Activated CD4-positive, alpha-beta T cell treated with anti-CD3 and anti-CD28 coated beads, Interleukin-2, Interleukin-4, amounts not matched to agents 100 ng/mL and 50 ng/mL, durations not matched to agents 16 hours and 8 hours (primary cell): ENCODE measurements at places on chromosomes 6 and 20.

- no peak for DNase-seq
These were observed 27.8 kb upstream of the SRPK1 start for GRCh38 chr6:35948725-35949124.

DNA sequence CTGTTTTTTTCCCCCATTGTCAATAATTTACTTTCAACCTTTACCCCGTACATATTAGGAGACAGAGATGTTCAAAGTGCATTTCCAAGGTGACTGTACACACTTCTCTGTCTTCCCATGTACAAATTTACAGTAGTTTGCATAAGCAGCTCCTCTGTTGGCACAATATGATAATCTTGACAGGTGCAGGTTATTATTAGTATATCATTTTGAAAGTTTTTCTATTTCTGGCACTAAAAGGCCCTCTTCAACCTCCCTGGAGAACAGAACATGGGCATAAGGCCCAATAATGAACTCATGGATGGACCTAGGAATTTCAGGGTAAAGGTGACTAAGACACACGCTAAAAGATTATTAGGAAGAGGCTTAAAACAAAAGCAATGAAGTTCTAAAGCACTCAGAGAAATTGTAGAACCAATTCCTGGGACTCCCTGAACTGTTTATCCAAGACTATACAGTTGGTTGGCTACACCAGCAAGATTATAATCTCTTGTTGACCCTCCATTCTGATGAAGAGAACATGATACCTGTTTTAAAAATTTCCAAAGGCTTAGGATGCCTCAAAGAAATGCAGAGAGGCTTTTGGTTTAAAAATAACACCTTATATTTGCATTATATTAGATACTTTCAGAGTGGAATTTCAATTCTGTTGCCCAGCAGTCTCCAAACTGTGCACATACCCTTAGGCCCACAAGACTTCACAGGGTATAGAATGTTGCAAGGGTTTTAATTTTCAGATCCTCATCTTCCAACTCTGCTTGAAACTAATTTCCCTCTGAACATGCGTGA is 1.1 kb downstream of the AIG1 start:
- DNase-seq, result no peak

DNA sequence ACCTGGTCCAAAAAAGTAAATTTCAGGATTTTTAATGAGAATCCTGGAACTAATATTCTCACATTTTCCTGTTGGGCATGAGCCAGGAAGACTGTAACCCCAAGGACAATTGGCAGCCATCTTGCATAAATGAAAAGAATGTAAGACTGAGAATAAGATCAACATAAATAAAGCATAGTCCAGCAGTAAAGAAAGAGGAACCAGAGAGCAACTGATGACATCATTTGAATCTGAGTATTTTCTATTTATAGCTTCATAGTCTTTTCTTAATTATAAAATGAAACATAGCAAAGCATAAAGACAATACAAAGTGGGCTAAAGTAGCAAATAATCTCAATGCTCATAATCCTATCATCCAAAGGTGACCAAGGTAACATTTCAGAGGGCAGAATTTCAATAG is 26.6 kb upstream of the FBXL4 start:
- DNase-seq, result no peak

DNA sequence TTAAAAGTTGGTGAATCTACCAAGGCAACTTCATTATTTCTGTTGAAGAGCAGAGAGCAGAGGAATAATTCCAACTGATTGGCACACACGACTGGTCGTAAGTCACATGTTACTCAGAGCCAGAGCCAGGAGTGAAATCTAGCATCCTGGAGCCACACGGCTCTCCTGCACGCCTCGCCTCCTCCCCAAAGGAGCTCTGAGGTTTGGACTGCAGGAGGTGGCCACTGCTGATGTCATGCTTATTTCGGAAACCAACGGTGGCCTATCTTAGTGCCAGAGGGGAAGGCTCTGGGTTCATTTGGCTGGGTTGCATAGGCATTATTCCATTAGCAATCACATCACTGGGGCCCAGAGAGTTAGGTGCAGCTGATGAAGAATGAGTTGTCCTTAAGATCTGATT is 123.5 kb upstream of the RALGAPA2 start:
- DNase-seq, result no peak

GRCh38 chr6:157410045-157410444 is 29.1 kb downstream of the ZDHHC14 start:
- DNase-seq, result no peak

GRCh38 chr6:16292942-16293341 is 54.6 kb downstream of the GMPR start:
- no peak for DNase-seq

- DNase-seq, result no peak
These were observed 20.5 kb downstream of the XRN2 start for GRCh38 chr20:21323640-21324039.

GRCh38 chr6:30399390-30400058 is 54.6 kb downstream of the RPP21 start:
- DNase-seq, result no peak

GRCh38 chr6:159125014-159125609 is 44.1 kb upstream of the FNDC1 start:
- DNase-seq, result no peak

GRCh38 chr6:125259354-125259736 is 42.4 kb downstream of the HDDC2 start:
- no peak for DNase-seq

- no peak for DNase-seq
These were observed 34.7 kb upstream of the TGM2 start for GRCh38 chr20:38199501-38200390.

GRCh38 chr6:4352322-4352669 is 216.9 kb upstream of the ECI2 start:
- no peak for DNase-seq

DNA sequence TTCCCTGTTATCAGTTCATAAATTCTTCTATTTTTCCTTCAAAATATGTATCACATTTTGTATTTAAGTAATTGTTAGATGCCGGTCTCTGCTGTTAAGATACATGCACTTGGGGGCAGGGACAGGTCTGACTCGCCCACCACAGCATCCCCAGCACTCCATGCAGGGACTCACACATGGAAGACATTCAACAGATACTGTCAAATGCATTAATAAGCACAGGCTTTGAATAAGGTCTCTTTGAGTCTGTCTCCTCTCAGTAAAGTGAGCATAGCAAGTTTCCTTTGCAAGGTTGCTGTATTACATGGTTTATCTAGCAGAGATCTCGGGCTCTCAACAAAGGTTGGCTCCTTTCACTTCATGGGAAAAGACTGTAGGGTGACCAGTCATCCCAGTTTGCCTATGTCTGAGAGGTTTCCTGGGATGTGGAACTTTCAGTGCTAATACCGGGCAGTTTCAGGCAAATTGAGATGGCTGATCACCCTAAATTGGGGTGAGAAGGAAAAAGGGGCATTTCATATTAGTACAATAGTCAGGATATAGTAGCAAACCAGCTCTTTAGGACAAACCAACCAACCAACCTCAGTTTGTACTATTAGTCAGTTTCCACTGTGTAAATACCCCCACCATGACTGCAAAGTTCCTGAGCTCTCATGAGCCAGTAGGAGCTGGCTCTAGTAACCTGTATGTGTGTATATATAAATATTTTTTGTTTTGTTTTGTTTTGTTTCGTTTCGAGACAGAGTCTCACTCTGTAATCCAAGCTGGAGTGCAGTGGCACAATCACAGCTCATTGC is 15.0 kb downstream of the JPH2 start:
- DNase-seq, result no peak

DNA sequence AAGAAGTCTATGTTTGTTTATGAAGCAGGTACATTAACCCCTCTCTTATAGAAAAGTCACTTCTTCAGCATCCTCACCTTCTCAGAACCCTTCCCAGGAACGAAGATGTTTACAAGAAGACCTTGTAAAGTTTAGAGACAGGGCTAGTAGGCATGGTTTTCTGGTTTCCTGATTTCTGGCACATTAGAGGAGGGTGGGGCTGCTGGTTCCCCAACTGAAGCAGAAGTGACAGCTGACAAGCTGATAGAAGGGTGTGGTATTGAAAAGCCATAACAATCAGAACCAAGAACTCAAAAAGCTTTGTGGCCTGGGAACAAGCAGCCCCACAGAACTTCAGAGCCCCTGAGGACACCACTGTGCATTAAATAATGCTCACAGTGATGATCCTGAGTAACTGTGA is 91.2 kb downstream of the RTN4IP1 start:
- no peak for DNase-seq

DNA sequence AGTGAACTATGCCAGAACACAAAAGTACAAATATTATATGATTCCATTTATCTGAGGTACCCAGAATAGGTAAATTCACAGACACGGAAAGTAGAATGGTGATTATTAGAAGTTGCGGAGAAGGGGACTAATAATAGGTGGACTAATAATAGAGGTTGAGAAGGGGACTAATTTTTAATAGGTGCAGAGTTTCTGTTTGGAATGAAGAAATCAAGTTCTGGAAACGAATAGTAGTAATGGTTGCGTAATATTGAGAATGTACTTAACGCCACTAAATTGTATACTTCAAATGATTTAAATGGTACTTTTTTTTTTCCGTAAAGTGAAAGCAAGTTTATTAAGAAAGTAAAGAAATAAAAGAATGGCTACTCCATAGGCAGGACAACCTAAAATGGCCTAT is 33.2 kb downstream of the B4GALT5 start:
- DNase-seq, result no peak

GRCh38 chr20:13756551-13756950 is 28.2 kb downstream of the ESF1 start:
- no peak for DNase-seq

DNA sequence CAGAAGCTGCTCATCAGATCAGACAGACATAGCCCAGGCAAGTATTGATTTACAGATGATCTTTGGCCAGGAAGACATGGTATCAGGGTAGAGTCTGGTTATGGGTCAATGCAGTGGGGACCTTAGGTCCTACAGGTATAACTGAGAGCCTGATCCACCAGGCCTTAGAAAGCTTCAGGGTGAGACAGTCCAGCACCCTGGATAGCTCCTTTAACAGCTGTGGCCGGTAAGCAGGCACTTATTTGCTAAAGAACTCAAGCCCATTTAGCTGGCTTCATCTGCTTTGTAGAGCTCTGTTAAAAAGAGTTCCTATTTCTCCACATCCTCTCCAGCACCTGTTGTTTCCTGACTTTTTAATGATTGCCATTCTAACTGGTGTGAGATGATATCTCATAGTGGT is 39.6 kb downstream of the ESR1 start:
- DNase-seq, result no peak

DNA sequence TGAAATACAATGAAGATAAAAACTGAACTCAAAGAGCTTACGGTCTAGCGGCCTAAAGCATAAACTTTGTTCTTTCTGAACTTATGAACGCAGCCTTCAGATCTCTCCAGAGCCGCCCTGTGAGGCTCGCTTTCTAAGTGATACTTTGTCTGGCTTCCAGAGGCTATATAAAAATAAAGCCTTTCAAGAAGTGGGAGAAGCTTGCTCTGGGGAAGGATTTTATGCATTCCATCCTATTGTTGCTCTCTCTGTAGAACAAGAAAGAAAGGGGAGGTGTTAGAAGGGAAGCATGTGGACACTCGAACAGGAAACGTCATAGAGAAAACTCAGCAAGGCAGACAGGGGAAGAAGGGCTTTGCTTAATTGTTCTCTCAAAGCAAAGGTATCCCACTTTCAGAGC is 77.0 kb downstream of the TBX18 start:
- no peak for DNase-seq

DNA sequence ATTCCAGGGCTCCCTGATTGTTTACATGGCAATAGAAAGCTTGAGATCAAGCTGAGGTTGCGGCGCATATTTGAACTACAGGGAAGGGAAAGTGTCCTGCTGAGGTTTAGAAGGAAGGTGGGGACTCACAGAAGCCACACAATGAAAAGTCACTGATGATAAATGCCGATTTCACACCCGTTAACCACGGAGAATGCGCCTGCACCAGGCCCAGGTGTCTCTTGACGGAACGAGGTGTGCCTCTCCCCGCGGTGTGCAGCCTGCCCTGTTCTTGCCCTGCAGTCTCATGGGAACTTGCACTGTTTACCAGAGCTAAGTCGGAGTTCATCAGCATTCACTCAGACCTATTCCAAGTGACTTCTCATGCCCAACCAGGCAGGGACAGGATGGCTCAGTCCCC is 90.3 kb downstream of the LY86 start:
- no peak for DNase-seq

DNA sequence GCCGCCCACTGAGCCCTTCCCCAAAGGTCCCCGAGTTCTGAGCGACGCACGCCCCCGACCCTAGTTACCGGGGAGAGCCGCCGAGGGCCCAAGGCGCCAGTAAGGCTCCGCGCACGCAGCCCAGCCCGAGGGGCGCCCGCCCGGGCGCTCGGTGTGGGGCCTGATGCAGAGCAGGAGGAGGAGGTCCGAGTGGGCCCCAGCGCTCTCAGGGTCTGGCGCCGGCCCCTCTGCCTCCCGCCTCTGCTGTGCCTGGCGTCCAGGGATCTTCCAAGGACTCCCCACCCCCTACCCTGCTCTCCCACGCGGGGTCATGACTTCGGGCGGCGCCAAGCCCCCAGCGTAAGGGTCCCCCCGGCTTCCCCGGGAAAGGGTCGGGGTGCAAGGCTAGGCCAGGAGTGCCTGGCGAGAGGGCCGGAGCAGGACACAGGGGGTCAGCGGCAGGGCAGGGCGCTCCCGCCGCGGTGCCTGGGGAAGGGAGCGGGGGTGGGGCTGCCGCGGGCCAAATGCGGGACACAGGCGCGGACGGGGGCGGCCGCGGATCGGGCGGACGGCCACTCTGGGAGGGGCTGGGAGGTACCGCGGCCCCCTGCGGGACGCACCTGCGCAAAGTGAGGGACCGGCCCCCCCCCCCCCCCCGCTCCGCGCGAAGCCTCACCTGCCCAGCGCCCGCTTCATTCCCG is 637 bp downstream of the ABHD12 start:
- no peak for DNase-seq

GRCh38 chr20:32605167-32605656 is 20.1 kb upstream of the NOL4L start:
- no peak for DNase-seq

DNA sequence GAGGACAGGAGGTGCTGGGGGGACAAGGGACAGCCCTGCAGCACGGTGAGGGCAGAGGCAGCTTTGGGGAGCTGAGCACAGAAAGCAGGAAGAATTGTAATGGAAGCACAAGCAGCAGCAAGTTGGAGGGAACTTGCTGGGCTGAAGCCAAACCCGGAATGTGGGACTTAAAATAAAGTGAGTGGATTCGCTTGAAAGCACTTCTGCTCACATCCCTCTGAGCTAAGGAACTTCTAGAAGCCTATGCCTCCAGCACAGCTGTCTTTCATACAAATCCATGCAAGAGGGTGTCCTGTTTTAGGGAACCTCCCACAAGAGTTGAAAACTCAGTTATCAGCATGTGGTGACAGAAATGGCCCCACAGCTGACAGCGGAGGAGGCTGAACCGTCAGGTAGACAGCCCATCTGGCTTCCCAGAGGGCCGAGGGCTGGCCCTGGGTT is 71.4 kb upstream of the MLN start:
- no peak for DNase-seq

- DNase-seq, result no peak
These were observed 4.4 kb downstream of the NCOA5 start for GRCh38 chr20:46085179-46085851.

DNA sequence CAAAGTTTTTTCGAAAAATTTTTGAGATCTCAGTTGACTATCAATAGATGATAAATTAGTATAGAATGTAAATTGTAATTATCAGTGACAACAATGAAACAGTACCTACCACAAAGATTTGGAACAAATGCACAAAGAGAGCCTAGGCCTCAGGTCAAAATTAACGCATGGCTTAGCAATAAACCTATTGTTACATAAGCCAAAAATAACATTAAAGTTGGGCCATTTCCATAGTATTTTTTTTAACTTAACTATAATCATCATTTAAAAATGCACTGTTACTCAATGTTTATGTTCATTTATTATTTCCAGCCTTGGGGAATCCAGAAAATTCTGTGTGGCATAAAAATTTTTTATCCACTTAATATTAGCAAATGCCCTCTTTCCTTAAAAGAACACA is 117.0 kb downstream of the EPB41L2 start:
- DNase-seq, result no peak
